ENCODE measurements at places on chromosomes 13 and 19.
A peak's percentile ranks its signal among the peaks of the same experiment; 100 is the strongest.

DNA sequence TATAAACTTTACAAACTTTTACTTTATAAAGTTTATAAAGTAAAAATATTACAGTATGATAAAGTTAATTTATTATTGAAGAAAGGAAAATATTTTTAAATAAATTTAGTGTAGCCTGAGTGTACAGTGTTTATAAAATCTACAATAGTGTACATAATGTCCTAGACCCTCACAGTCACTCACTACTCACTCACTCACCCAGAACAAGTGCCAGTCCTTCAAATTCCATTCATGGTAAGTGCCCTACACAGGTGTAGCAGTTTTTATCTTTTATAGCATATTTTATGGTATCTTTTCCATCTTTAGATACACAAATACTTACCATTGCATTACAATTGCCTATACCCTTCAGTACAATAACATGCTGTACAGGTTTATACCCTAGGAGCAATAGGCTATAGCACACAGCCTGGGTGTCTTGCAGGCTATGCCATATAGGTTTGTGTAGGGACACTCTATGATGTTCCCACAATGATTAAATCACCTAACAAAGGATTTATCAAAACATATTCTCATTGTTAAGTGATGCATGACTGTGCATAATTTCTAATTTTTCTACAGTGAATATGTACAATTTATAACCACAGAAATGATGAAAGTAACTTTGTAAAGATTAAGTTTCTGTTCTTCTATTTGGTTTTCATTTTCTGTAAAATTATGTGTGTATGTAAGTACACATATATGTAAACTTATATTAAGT, 98.0 kb downstream of the SPRY2 start:
- no peak for DNase-seq

DNA sequence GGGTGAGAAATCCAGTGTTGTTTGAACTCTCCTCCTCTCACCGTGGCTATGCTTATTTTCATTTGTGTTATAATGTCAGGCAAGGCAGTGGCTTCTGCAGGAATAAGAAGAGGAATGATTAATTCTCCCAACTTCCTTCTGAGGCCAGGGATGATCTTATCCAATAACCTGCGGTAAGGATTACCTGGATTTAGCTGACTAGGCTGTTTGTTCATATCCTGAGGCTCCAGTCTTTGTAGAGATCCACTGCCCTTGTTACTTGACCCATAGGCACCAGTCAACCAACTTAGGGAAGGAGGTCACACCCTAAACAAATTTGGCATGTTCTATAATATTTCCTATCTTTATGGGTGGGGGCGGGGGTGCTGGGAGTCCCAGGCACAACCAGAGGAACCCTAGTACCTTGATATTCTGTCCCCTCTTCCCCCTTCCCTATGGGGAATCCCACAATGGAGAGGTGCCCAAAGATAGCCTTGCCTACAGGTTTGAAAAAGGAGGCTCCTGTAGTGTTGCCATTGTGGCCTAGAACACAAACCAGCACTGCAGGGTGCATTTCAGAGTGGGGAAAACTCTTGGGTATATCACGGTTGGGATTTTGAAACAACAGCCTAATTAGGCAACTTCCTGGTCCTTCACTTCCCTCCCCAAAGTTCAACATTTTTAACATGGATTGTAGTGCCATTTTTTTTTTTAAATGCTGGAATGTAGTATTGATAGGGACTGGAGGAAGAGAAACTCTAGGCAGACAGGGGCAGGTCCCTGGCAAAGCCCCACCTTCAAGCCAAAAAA, 977.5 kb upstream of the SPRY2 start:
- no peak for DNase-seq

DNA sequence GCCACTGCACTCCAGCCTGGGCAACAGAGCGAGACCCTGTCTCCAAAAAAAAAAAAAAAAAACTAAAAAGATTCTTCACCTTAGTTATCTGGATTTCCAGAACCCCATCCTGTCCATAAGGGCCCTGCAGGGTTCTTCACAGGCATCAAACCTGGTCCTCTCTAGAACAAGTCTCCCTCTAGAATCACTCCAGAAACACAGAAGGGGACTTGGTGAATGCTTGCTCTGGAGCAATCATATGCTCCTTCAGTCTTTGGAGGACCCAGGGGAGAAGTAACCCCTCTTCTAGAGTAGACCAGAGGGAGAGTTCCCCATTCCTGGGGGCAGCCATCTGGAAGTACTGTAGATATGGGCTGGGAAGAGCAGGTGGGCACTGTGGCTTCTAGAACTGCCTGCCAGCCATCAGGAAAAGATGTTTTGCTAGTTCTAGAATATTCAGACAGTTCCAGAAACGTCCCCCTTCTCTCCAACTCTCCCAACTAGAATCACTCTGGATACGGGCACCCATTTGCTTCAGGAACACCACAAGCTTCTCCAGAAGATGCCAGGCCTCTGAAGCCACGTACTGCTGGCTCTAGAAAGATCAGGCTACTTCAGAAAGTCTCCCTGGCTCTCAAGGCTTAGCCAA, 2.8 kb downstream of the FUT1 start:
- DNase-seq = no peak

DNA sequence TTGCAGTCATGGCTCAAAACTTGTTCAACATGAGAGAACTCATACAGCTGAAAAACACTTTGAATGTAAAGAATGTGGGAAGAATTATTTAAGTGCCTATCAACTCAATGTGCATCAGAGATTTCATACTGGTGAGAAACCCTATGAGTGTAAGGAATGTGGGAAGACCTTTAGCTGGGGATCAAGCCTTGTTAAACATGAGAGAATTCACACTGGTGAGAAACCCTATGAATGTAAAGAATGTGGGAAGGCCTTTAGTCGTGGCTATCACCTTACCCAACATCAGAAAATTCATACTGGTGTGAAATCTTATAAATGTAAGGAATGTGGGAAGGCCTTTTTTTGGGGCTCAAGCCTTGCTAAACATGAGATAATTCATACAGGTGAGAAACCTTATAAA, 20.1 kb downstream of the ZNF283 start:
- DNase-seq = no peak

- no peak for DNase-seq
Observed at GRCh38 chr13:25927932-25928331, 123.9 kb downstream of the SHISA2 start.

GRCh38 chr19:6413721-6414643, 10.6 kb downstream of the KHSRP start:
- DNase-seq = no peak

- DNase-seq = no peak
Observed at GRCh38 chr13:26660766-26661165, 99.8 kb downstream of the GPR12 start.

GRCh38 chr13:30882996-30883766, 22.9 kb upstream of the MEDAG start:
- no peak for DNase-seq

DNA sequence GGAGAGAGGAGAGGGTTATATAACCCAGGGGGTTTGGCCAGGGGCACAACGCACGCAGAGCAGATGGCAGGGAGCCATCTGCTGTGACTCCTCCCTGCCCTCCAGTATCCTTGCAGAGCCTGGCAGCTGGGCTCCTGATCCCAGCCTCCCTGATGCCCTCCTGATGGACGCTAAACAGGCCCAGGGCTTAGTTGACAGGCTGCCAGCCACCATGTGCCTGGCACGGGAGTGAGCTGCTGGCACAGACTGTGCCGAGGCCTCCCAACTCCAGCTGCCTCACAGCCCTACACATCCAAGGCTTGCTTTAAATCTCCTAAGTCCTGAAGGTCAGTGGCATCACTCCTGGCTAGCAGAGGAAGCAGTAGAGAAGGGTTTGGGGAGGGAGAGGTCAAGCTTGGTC, 16.7 kb downstream of the SYDE1 start:
- no peak for DNase-seq

GRCh38 chr13:68304286-68304893, 1074.3 kb upstream of the PCDH9 start:
- DNase-seq = no peak

GRCh38 chr19:48364598-48365348, 606 bp downstream of the SYNGR4 start:
- DNase-seq = no peak

DNA sequence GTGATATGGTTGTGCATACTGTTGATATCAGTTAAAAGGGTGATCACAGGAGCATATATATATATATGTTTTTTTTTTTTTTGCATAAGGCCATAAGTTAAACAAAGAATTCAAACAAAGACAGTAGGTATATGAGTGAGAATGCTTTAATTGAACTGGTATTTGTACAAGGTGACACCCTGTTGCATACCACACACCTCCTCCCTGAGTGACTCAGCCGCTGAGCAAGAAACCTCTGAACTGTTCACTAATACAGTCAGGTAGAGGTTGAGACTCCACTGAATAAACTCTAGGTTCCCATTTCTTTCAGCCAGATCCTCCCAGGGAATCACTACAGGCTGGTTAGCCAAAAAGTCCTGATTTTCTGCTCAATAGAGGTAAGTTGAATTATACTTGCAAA, at the start of gene SCEL:
SCEL (plus strand) TSS at position 259 of the 400 bp plus-strand sequence. CDS start 20,170 bp downstream, outside the sequence.
- DNase-seq = no peak

GRCh38 chr19:55258828-55259539, at the start of gene PPP6R1:
Gene PPP6R1 (minus strand): TSS chr19:55259017. CDS start chr19:55247103, 11,914 bp downstream.
- peak; percentile 98 for DNase-seq

- DNase-seq = no peak
Observed at GRCh38 chr19:30678168-30678567, 306.0 kb downstream of the ZNF536 start.

- DNase-seq = peak; percentile 40
Observed at GRCh38 chr19:29379257-29380021, 146.4 kb upstream of the VSTM2B start.

GRCh38 chr19:347946-348861, 3.6 kb upstream of the MIER2 start:
- no peak for DNase-seq
